ENCODE measurements at places on chromosomes 5 and 9.

DNA sequence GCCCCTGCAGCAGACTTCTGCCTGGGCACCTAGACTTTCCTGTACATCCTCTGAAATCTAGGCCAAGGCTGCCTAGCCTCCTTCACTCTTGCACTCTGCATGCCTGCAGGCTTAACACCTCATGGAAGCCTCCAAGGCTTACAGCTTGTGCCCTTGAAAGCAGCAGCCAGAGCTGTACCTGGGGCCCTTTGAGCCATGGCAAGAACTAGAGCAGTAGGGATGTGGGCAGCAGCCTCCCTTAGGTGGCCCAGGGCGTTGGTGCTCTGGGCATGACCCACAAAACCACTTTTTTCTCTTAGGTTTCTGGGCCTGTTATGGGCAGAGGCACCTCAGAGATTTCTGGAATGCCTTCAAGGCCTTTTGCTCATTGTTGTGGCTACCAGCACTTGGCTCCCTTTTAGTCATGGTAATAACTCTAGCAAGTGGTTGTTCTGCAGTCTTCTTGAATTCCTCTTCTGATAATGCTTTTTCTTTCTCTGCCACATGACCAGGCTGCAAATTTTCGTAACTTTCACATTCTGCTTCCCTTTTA is 606.2 kb downstream of the TLE4 start:
- DNase-seq, result no peak

- DNase-seq, result no peak
These were observed 57.3 kb upstream of the HSPB3 start for GRCh38 chr5:54398191-54398590.

DNA sequence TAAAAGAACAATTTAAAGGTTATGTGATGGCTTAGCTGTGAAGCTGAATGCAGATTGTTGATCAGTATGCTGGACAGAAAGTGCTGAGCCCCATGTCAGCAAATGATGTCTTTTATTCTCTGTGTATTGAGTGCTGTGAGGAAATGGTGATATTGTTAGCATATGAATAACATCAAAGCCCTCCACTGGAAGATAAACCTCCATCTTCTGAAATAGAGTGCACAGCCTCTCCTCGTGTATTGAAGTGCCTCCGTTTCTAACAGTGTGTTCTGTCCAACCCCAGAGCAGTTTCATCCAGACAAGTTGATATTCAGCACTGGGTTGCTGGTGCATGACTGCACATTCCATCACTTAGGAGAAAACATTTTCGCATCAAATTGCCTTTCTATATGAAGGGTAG is 242.9 kb downstream of the CSNK1G3 start:
- DNase-seq, result no peak

DNA sequence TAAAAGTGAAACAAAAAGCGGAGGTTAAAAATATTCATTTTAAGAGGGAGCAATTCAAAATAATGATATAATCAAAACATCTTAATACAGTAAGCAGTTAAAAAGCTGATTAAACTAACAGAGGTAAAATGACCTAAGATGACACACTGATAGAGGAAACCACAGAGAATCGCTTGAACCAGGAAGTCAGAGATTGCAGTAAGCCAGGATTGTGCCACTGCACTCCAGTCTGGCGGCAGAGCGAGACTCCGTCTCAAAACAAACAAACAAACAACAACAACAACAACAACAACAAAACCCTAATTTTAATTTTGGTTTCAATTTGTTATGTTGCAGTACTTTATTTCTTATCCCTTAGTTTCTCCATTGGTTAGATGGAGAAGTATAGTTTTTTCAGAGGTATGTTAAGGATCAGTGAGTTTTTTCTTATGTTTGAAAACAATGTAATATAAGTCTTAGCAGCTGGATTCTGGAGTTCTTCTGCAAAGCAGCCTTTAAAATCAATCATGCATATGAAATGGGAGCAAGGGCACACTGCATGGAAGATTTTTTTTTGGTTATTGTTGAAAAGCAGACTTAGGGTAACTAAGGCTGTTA is 58.5 kb downstream of the MLANA start:
- DNase-seq, result no peak

- no peak for DNase-seq
These were observed 332.2 kb downstream of the TMEM167A start for GRCh38 chr5:82745016-82745415.

DNA sequence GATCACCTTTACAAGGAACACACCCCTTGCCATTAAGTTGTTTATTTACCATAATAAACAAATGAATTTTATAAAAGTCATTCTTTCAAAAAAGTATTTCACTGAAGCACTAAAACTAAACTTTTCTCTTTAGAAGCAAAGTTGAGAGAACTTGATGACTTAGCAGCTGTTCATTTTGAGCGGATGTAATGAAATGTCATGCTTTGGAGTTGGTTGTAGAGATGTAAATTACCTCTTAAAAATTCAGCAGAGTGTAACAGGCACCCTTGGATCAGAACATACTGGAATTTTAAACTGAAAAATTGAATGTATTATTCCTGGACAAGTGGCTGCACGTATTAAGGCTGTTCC is 617.2 kb downstream of the PDE4D start:
- DNase-seq, result no peak

GRCh38 chr5:181230551-181230950 is 7.5 kb downstream of the TRIM41 start:
- DNase-seq, result no peak

GRCh38 chr5:34597034-34598027 is 58.8 kb upstream of the RAI14 start:
- DNase-seq, result no peak

DNA sequence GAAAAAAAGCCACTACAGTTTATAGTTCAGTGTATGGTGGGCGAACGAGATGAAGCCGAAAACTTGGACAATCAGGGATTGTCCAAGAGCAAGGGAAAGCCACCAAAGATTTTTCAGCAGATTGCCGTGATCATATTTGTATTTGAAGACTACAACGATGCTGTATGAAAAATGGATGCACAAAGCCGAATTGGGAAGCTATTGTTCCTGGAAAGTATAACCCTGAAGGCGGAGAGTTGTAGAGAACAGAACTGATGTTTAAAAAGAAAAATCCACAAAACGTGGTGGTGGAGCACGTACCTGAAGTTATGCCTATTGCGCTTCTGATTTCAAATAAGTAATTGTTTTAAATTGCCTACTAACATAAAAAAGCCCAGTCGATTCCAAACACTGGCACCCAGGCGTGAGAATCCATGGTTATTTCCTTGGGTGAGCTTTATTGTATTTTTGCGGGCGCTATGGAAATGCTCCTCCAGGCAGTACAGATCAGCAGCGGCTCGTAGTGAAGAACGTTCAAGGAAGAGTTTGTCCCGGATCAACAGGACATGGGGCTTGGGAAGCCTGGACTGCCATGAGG is 772 bp upstream of the TARS1 start:
- no peak for DNase-seq

DNA sequence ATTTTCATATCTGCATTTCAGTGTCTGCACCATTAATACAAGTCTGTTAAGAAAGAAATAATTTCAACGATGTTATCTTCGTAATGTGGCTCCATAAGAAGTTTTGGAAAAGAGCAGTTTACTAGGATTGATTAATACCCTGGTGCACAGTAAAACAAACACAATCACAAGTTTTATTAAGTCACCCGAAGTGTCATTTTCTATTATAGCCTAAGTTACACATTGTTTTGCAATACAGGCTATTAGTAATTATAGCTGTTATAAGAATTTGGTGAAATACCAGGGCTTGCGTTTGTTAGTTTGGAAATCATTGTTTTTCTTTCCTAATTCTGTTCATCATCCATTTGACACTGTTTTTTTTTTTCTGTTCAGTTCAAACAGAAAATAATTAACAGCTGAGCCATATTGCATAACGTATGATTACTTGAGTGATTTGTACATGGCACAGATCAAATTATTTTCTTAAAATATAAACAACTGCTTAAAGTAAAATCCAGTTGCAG is 30.6 kb downstream of the LVRN start:
- DNase-seq, result no peak

DNA sequence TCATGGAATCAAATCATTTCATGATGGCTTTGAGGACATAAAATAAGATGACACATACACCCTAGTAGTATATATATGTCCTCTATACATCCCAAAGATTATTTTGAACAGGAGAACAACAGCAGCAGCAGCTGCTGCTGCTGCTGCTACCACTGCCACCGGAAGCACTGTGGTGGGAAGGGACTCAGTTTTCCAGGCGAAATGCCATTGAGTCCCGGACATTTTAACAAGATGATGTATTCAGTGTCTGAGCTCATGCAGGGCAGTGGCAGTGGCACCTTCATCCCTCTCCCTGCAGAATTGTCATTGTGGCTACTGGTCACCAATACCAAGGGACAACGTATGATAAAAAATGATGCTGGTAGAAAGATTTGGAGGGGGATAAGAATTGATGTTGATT is 151.3 kb downstream of the CHSY3 start:
- no peak for DNase-seq

DNA sequence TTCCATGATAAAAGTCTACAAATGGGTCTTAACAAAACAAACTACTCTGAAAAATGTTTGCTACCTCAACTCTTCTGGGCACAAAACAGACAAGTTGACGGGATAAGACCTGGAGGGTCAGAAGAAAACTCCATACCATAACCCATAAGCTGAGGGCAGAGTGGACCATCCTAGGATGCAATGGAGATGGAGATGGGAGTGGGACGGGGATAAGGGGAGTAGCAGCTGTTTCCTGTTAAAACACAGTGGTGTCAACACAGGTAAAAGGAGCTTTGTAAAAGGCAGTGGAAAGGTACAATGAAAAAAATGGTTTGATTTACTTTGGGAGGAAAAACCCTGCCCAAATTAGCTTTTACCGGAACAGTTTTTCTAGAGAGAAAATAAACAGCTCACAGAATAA is 41.6 kb downstream of the CEMIP2 start:
- DNase-seq, result no peak

- DNase-seq, result no peak
These were observed 460.5 kb downstream of the MAN2A1 start for GRCh38 chr5:110150199-110150598.

GRCh38 chr9:72978744-72979143 is 25.9 kb upstream of the ALDH1A1 start:
- DNase-seq, result no peak

DNA sequence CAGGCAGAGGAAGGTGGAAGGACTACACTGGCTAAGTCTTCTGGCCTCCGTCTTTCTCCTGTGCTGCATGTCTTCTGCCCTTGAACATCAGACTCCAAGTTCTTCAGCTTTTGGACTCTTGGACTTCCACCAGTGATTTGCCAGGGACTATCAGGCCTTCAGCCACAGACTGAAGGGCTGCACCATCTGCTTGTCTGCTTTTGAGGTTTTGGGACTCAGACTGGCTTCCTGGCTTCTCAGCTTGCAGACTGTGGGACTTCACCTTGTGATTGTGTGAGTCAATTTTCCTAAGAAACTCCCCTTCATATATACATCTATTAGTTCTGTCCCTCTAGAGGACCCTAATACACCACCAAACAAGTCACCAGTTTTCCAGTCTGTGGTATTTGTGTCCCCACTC is 9.7 kb upstream of the ANKDD1B start:
- DNase-seq, result no peak

DNA sequence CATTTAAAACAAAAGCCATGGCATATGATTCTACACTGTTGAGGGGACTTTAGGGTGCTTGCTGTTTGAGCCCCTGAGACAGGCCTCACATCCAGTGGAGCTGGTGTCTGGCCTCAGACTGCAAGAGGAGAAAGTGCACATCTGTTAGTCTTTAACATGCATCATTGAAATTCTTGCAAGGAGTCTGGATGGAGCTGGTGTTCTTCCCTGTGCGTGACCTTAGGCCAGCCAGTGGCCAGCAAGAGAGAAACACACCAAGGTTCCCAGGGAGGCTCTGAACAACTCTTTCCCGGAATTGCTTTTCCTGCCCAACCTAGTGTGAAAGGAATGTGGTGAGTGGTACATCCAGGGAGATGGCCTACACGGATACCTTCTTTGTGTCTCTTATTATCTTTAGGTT is 282.8 kb upstream of the TNC start:
- no peak for DNase-seq

- no peak for DNase-seq
These were observed 184.5 kb upstream of the KLF4 start for GRCh38 chr9:107673861-107674720.

DNA sequence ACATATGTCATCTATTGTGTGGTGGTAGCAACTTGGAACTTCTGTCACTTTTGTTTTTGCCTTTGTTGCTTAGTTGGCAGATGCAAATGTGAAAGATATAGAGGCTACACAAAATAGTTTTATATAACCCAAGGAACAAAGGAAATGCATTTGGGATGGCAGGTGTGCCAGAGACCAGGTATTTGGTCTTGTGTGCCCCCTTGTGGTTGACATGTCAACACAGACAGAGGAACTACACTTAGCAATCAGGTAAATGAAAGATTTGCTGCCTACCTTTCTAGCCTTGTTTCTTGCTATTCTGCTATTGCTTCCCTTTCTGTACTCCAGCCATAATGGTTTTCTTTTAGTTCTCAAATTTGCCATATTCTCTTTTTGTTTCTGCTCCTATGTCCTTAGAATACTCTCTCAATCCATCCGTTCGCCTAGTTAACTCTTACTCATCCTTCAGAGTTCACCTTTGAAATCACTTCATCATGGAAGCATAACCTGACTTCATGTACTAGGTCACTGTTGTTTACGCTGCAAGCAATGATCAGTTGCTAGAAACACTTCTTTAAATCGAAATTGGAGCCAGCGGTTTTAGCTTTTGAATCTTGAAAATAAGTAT is 119.5 kb downstream of the TRPM3 start:
- no peak for DNase-seq

DNA sequence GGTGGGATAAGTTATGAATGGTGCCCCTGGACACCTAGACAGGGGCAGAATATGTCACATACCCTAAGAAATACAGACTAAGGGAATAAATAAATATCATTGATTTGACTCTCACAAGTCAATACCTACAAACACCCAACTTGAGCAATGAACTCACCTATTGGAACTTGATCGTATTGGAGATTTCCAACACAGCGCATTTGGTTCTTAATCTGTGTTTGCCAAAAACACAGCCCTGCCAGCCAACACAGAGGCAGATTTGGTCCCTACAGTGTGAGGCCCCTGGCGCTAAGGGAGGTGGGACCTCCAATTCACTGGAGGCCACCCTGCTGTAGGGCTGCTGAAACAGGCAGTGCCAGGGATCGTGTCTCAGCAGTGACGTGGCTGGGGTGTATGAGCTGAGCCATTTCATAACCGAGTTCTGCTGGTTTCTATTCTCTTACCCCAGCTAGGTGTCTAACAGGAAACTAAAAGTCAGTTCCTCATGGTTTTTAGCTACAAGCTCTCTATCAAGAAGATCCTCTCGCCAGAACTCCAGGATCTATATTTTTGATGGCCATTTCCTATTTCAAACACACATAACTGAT is 84.5 kb downstream of the SLC1A1 start:
- DNase-seq, result no peak

- DNase-seq, result no peak
These were observed 104.8 kb downstream of the STARD4 start for GRCh38 chr5:111407562-111407961.

DNA sequence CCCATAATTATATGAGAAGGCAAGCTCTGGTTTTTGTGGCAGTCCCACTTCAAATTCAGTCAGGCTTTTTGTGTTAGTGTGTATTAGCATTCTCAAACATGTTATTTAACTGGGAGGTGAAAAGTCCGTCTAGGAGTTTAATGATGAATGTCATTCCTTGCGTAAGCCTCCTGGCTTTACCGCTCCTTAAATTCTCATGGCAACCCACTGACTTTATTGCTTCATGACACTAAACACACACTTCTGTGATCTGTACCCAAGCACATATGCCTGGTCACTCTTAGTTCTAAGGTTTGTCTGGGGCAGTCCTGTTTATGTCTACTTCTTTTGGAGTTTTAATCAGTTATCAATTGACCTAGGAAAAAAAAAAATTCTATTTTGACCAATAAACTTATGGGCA is 677.9 kb upstream of the DMAC1 start:
- no peak for DNase-seq

- no peak for DNase-seq
These were observed 242.0 kb downstream of the YTHDC2 start for GRCh38 chr5:113755516-113755915.
